ENCODE measurements at places on chromosomes 11 and 22.

DNA sequence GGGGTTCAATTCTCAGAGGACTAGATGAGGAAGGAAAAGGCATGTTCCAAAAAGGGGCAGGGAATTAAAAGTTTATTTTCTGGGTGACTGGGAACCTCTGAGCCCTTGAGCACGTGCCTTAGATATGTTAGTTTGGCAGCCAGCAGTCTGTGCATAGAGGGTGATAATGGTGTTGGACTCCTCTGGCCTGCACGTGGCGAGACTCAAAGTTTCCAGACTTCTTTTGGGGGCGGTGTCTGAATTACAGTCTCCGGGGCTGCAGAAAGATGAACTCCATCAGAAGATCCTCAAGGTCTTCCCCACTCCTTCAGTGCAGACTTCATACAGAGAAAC is 861 bp upstream of the ZNRF3 start:
- DNase-seq: no peak

GRCh38 chr22:45923835-45924234 is 53.1 kb downstream of the WNT7B start:
- DNase-seq: no peak

- no peak for DNase-seq
These were observed 618.8 kb downstream of the TBC1D22A start for GRCh38 chr22:47381240-47381639.

DNA sequence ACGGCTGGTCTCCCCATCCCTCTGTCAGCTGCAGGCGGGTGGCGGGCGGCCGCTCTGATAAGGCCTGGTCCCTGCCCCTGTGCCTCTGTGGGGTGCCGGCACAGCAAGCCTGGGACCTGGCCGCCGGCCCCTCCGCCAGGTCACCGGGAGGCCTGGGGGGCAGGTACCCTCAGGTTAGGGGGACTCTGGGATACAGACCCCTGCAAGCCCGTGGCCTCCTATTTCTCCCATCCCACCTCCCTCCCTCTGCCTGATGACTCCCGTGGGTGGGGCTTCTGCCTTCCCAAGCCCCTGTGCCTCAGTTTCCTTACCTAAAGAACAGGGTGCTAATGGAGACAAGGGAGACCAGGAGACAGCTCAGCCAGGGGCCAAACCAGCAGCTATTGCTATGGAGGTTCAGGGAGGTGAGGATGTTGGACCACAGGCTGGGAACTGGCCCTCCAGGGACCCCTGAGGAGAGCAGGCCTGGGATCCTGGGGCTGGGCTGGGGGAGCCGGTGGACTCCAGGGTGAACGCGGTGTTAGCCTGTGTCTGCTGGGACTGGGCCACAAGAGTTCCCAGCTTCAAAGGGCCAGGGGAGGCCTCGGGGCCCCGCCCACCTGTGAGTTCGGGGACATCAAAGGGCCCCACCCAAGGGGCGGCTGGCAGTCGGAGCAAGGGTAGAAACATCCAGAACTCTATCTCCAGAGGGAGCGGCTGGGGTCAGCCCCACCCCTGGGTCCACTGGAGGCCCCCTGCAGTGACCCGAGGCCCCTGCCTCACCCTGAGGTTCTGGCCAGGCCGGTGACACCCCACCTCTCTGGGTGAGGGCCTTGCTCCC is 32.0 kb upstream of the TH start:
- DNase-seq: no peak

GRCh38 chr22:23777776-23778576 is 5.3 kb downstream of the MMP11 start:
- DNase-seq: no peak

DNA sequence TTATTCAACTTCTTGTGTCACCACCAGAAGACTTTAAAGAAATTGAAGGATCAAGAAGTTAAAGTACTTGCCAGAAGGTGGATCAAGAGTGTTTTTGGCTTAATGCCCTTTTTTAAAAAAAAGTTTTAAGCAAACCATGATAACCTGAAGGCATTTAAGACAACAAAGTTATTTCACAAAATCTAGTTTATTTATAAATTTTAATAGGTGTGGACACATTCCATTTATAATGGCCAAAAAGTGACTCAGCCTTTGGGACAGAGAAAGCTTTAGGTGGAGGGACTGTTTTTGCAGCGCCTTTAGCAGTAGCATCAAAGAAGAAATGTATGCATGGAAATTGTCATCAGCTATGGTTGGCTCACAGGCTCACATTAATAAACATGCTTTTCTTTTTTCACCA is 17.9 kb downstream of the TCP11L1 start:
- no peak for DNase-seq
